ENCODE measurements at places on chromosomes 6 and 20.

DNA sequence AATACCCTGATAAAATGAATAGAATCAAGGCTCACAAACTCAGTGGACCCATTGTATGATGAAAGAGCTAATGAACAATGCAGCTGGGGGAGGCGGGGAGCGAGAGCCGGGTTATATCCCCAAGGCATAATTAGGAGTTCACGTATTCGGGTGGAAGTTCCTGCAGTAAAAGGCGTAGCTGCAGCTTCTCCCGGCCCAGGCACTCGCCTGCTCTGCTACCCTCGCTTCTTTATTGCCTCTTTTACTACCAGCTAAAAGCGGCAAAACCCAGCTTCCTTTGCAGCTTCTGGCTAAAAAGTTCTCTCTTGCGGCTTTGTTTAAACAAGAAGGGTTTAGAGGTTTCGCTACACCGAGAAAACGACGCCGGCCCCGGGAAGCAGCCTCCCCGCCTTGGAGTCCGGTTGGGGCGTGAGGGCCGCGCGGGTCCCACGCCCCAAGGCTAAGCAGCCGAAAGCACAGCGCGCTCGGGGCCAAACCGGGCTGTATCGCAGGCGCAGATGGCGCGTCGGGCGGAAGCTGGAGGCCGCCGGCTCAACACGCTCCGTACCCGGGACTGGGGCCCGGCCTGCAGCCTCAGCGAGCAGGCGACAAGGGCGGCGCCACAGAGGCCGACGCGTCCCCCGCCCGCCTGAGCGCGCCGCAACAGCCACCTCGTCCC lies 1.6 kb downstream of the ZBTB2 start:
- no peak for DNase-seq

GRCh38 chr6:3090013-3090412 lies 21.7 kb downstream of the RIPK1 start:
- no peak for DNase-seq

- no peak for DNase-seq
Observed at GRCh38 chr6:13998356-13998755, 73.6 kb downstream of the RNF182 start.

DNA sequence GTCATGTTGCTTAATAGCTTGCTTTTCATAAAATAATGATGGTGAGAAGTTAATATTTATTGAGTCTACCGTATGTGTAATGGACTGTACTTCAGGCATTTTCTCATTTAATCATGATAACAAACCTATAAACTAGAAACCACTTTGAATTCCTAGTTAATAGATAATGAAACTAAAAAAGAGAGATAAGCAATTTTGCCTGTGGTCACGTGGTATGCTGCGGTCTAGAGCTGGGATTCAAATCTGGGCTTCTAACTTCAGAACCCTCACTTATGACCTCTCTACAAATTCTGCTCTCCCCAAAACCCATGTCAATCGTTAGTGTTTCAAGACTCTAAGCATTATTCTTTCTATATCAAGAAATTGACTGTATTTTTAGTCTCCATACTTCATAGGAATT lies 700.7 kb downstream of the PRKN start:
- DNase-seq: no peak

DNA sequence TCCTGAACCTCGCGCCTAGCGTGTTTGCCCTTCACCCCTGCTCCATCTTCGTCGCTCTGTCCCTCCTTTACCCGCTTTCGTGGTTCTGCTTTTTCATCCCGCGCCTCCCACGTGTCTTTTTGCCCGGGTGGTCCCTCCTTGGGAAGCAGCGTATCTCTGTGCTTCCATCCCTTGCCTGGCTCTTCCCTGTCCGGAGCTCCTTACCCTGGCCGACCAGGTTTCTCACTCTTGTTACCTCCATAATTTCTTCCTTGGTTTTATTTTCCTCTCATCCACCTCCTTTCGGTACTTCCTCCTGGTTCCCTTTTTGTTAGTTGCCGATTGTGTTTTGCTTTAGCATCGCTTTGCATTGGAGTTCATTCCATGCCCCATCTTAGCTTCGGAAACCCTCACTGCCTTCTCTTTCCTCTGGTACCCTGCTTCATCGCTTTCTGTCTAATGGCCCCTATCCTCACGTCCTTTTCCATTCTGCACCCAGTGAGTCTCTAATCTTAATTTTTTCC lies 735 bp downstream of the FAM135A start:
- no peak for DNase-seq

DNA sequence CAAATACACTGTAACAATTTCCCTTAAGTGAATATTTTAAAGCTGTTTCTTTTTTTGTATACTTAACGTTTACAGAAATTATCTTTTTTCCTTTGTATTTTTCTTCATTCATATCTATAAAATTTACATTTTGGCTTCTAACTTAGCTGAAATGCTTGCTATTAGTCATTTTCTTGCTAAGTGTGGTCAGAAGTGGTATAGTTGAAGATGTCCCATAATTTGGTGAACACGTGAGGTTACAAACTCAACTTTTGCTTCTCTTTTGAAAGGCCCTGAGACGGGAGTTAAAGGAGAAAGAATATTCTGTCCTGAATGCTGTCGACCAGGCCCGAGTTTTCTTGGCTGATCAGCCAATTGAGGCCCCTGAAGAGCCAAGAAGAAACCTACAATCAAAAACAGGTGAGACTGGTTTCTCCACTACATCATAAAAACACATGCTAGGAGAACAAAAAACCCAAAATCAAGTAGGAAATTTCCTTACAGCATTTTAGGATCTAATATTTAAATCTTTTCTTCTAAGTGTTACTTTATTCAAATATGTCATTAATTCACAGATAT lies 445.0 kb downstream of the UTRN start:
- no peak for DNase-seq

GRCh38 chr6:114389111-114389510 lies 46.3 kb upstream of the HS3ST5 start:
- no peak for DNase-seq

GRCh38 chr6:153767127-153767526 lies 271.9 kb upstream of the OPRM1 start:
- DNase-seq: no peak

DNA sequence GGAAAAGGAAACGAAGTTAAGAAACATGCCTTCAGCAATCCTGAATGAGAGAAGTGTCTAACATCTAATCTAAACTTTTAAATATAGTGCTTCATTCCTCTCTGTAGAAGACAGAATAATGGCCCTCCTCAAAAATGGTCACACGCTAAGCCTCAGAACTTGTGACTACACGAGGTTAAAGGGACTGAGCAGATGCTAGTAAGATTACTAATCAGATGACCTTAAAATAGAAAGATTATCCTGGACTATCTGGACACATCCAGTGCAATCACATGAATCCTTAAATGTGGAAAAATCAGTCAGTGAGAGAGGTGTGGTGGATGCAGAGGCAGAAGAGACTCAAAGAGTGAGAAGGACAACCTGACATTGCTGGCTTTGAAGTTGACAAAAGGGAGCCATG lies 126.1 kb downstream of the TBX18 start:
- DNase-seq: no peak

GRCh38 chr6:46014046-46014445 lies 1.6 kb downstream of the CLIC5 start:
- no peak for DNase-seq

DNA sequence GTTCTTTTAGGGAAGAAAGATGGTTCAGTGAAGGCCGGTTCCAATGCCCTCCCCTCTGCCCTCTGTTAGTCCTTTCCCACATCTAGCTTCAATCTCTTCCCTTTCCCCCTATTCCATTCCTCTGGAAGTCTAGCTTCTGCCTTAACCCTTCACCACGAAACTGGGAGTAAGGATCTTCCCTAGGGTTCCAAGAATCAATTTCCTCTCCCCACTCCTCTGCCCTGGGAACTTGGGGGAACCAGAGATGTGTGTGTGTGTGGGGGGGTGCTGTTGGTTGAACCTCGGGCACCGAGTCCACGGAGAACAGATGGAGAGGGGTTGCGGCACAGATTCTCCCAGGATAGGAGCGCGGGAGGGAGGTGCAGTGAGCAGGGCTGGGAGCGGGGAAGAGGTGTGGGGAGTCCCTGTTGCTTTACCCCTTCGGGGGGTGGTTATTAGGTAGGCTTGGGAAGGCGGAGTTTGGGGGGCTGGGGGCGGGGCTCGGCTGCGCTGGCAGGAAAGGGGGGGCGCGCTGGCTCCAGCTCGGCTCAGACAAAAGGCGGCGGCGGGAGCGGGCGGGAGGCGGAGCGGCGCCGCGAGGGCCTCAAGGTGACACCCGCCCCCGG lies at the start of gene TMEM151B:
Gene TMEM151B (plus strand): TSS at position 530 of the 605 bp plus-strand sequence. CDS start 293 bp downstream, outside the sequence.
- DNase-seq: no peak

DNA sequence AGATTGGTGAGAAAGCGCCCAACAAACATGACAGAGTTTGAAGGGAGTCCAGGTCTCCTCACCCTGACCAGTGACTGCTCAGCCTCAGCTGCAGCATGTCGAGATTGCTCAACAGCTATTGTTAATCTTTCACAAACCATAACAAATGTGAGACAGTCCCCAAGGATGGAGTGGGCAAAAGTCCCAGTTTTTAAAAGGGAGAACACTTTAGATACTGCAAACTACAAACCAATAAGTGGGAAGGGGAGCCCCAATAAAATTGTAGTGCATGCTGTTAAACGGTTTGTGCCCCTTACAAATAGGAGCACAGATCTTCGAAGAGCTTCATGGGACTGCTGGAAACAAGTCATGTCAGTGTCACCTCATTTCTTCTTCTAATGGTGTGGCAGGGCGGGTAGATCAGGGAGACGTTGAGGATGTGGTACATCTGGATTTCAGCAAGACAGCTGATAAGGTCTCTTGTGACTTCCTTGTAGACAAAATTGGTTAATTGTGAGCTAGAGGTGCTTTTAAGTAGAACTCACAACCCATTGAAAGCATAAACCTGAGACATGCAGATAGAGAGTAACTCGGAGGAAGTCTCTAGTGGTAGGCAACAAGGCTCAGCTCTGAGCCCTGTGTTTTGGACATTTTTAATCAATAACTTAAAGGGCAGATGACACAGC lies 134.0 kb upstream of the ARMC2 start:
- no peak for DNase-seq

- no peak for DNase-seq
Observed at GRCh38 chr6:7727086-7727945, 1.4 kb downstream of the BMP6 start.

- DNase-seq: no peak
Observed at GRCh38 chr20:47125758-47126591, 230.5 kb downstream of the ZMYND8 start.

DNA sequence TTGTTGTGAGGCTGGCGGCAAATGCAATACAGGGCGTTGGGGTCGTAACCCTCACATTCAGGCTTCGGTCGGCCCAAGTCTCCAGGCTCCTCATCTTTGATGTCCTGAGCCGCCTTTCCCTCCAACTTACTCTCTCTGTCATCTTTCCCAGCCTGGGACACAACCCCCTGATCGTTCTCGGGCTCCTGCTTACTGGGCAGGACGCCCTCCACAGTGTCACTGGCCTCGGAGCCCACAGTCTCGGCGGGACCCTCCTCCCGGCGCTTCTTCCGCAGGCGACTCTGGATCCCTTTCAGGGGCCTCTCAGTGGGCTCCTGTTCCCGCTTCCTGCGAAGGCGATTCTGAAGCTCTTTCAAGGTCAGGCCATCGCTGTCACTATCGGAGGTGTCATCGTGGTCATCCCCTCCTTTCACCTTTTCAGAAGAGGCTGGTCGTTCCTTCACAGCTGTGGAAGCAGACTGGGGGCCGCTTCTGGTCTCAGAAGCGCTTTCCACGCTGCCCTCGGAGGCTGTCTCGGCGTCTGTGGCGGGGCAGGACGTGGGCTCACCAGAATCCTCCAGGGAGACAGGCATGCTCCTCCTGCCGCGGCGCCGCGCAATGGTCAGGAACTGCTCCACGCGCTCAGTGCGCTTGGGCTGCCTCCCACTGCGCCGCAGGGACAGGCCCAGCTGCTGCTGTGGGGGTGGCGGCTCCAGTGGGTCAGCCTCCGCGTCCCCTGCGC lies 15.4 kb downstream of the DIDO1 start:
- DNase-seq: no peak

- DNase-seq: no peak
Observed at GRCh38 chr6:29294499-29294914, 7.0 kb upstream of the OR14J1 start.

- no peak for DNase-seq
Observed at GRCh38 chr6:155154158-155154830, 109.5 kb upstream of the CLDN20 start.

DNA sequence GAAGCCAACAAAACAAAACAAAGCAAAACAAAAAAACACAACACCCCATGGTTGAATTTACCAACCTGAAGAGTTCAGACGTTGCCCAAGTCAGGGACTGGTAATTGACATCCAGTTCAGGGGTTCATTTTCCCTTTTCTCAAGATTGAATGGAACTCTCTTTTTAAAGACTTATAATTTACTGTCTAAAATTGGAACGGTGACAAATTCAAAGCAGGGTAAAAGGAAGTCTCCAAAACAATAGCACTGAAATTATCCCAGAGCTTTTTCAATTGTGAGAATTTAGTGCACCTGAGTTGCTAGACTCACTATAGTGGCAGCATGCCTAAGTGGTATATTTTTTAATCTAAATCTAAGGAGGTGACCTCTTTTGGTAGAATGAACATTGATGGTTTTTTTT lies 90.9 kb upstream of the PREP start:
- DNase-seq: no peak

- no peak for DNase-seq
Observed at GRCh38 chr6:46199387-46199786, 28.6 kb upstream of the ENPP5 start.

DNA sequence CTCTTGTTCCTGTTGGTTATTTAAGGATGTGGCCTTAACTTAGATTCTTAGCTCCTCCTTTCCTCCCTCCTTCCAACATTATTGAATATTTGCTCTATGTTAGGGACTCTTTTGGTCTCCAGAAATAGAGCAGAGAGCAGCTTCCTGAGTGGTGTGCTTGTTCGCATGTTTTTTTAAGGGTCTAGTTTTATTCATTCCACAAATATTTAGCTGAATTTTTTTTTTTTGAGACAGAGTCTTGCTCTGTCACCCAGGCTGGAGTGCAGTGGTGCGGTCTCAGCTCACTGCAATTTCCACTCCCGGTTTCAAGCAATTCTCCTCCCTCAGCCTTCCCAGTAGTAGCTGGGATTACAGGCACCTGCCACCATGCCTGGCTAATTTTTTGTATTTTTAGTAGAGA lies 169.2 kb downstream of the ZFAND3 start:
- DNase-seq: no peak

DNA sequence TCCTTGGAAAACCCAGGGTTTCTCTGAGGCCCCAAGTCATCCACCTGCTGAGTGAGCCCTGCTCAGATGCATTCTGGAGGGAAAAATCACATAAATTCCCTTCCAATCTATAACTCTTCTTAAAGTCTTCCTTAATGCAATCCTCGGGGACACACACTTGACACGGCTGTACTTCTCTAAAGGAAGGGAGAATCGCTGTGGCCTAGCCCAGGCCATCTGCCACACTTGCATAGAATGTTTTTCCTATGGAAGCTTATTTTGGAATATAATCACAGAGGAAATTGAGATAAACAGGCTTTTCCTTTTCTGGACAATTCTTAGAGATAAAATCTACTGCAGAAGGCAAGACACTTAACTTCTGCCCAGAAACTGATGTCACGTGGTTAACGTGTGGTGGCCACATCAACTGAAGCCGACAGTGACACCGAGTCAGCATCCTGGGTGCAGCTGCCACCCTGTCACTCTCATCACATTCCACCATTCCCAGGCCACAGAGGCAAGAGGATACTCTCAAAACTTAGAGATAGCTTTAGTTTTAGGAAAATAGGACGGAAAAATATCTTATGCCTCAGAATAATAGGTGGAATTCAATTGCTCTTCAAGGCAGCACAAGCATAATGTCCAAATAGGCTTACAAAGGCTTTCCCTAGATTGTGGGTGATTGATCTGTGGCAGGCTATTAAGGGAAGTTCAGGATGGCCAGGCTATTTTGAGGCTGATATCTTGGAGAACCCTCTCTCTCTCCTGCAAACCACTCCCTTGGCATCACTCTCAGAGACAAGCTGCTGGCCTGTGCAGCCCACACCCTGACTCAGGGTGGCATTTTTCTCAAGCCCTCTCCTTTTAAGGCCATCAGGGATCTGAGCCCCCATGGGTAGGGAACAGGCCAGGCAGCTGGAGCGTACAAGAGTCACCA lies 29.6 kb downstream of the PSMB1 start:
- no peak for DNase-seq
